HCT116 (cell line): ENCODE measurements at places on chromosomes 11 and 22.

GRCh38 chr11:84012171-84012826 is 726.1 kb upstream of the CCDC90B start:
- no peaks in the 10 kb centered on the region for H3K27me3 ChIP-seq
- no peaks in the 10 kb centered on the region for H3K36me3 ChIP-seq
- H3K4me1 ChIP-seq: no peaks in the 10 kb centered on the region

DNA sequence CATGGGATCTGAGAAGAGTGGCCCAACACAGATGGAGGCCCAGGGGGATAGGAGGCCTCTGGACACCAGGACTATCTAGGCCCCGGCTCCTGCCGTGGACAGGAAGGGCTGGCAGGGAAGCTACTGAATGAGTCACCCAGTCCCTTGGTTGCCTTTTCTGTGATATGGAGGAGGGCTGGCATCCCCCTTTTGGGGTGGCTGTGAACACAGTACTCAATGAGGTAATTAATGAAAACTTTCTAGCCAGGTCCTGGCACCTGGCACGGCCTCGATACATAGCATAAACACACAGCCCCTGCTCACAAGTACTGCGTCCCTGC is 163.2 kb downstream of the CHST1 start:
- H3K4me3 ChIP-seq: no peak overlapping the region
- H3K4me1 ChIP-seq: no peaks in the 10 kb centered on the region
- no peak overlapping the region for H3K27ac ChIP-seq
- H3K27me3 ChIP-seq: peaks cover 14% of the 10 kb centered on the region

GRCh38 chr22:25582946-25583345 is 18.5 kb downstream of the GRK3 start:
- H3K27ac ChIP-seq: no peak overlapping the region
- peaks cover 12% of the 10 kb centered on the region for H3K4me1 ChIP-seq
- H3K4me3 ChIP-seq: no peak overlapping the region
- DNase-seq: no peak
- H3K27me3 ChIP-seq: no peaks in the 10 kb centered on the region

DNA sequence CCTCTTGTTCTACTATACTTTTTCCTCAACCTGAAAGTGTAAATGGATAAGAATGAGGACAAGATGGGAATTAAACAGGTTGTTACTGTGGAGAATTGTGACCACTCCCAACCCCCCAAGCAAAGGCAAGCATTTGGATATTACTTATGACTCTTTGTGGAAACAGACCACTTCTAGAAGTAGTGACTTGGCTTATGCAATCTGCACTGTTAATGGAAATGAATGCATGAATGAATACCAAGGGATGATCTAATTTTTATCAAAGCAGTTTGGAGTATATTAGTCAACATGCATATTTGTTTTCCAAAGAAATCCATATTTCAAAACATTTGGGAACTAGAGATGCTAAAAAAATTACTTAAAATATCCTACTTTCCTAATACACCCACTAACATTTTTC is 35.3 kb downstream of the AMOTL1 start:
- H3K4me3 ChIP-seq: no peak overlapping the region
- H3K27me3 ChIP-seq: no peaks in the 10 kb centered on the region

DNA sequence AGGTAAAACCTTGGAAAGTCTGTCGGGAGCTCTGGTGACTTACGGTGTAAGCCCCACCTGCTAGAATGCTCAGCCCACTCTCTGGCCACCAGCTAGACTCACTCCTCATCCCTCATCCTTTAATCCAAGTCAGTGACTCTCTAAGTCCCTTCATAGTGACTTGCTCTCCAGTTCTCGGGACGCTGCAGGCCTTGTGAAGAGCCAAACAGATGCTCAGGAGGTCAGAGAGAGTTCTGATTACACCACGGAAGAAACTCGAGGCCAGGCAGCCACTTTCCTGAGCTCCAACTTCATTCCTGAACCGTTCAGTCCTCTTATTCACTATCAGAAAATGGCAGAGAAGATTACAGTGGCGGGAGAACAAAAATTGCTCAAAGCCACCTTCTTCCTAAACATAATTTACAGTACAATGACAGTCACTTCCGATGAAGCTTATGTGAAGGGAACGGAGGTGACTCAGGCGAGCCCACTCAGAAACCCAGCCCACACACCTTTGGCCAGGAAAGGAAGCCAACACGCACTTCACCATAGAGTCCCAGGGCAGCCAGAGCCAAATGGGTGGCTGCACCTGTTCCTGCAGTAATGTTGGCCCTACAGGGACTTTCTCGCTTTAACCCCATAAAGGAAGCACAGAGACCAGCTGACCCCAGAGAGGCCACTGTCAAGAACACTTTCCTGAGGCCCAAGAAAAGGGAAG is 100.4 kb downstream of the GALNT18 start:
- no peaks in the 10 kb centered on the region for H3K4me1 ChIP-seq
- H3K27ac ChIP-seq: no peak overlapping the region
- no peak for DNase-seq
- H3K27me3 ChIP-seq: no peaks in the 10 kb centered on the region
- H3K4me3 ChIP-seq: no peak overlapping the region

DNA sequence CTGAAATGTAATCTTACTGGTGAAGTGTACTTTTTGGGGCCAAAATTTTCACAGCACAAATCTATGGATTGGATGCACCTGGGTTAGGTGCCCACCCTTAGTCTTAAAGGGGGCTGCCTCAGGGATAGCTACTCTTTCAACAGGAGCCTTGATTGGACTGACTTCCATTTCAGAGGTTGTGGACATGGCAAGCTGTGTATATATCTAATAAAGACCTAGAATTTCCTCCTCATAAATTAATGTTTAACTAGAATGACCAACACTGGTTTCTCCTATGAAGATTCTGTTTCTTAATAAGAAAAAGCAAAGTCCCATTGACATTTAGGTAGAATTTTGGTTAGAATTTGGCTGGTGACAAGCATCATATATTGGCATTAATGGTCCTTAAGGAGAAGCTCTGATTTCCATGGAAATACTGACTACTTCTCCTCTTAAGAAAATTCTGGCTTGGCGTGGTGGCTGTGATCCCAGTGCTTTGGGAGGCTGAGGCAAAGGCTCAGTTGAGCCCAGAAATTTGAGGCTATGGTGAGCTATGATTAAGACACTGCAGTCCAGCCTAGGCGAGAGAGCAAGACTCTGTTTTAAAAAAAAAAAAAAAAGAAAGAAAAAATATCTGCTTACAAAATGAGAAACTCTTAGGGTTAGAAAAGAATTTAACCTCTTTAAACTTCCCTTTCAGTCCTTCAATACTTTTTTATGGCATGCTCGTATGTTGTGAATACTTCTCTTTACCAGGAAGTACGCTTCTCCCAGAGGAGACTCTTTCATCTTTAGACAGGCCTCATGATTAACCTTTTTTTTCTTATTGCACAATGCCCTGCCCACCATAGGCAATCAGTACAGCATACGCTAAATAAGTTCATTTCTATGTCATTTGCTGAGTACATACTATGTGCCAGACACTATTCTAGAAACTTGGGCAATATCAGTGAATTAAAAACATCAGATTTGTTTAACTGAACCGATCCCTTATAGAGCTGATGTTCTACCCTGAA is 77.2 kb downstream of the PRR5L start:
- H3K4me1 ChIP-seq: no peaks in the 10 kb centered on the region
- no peak overlapping the region for H3K27ac ChIP-seq
- DNase-seq: no peak
- H3K27me3 ChIP-seq: peaks cover 13% of the 10 kb centered on the region; the same call in 1 of the 2 replicates
- H3K4me3 ChIP-seq: no peak overlapping the region

GRCh38 chr11:17793642-17794170 is 59.1 kb downstream of the KCNC1 start:
- no peaks in the 10 kb centered on the region for H3K36me3 ChIP-seq
- H3K4me3 ChIP-seq: no peak overlapping the region
- no peak overlapping the region for H3K27ac ChIP-seq
- H3K4me1 ChIP-seq: no peaks in the 10 kb centered on the region
- H3K27me3 ChIP-seq: no peaks in the 10 kb centered on the region
- DNase-seq: no peak

GRCh38 chr22:22711532-22711913 is 67.1 kb downstream of the GGTLC2 start:
- DNase-seq: no peak
- no peaks in the 10 kb centered on the region for H3K4me1 ChIP-seq
- H3K27ac ChIP-seq: no peak overlapping the region
- H3K27me3 ChIP-seq: no peaks in the 10 kb centered on the region

GRCh38 chr11:20207781-20208621 is 47.7 kb upstream of the DBX1 start:
- DNase-seq: no peak
- no peaks in the 10 kb centered on the region for H3K36me3 ChIP-seq
- no peaks in the 10 kb centered on the region for H3K4me1 ChIP-seq
- H3K4me3 ChIP-seq: no peak overlapping the region

- no peak for DNase-seq
- no peak overlapping the region for H3K27ac ChIP-seq
- H3K4me1 ChIP-seq: no peaks in the 10 kb centered on the region
- H3K4me3 ChIP-seq: no peak overlapping the region
Measured at GRCh38 chr11:34744511-34744910, 123.6 kb downstream of the EHF start.

DNA sequence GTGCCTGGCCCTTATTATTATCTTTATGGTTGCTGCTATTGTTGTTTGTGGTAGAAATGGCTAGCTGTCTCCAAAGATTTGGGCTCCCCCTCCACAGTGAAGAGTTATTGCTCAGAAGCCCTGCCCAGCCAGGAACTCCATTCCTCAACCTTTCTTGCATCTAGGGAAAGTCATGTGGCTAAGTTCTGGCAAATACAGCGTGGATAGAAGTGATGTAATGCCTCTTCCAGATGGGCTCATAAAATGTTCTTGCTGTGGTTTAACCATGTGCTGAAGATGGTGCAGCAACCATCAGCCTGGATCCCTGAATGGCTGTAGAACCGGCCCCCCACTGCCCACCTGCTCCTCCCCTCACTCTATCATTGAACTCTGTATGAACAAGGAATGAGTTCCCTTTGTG is 203.5 kb upstream of the E2F8 start:
- no peaks in the 10 kb centered on the region for H3K36me3 ChIP-seq
- H3K27ac ChIP-seq: no peak overlapping the region
- H3K4me3 ChIP-seq: no peak overlapping the region

DNA sequence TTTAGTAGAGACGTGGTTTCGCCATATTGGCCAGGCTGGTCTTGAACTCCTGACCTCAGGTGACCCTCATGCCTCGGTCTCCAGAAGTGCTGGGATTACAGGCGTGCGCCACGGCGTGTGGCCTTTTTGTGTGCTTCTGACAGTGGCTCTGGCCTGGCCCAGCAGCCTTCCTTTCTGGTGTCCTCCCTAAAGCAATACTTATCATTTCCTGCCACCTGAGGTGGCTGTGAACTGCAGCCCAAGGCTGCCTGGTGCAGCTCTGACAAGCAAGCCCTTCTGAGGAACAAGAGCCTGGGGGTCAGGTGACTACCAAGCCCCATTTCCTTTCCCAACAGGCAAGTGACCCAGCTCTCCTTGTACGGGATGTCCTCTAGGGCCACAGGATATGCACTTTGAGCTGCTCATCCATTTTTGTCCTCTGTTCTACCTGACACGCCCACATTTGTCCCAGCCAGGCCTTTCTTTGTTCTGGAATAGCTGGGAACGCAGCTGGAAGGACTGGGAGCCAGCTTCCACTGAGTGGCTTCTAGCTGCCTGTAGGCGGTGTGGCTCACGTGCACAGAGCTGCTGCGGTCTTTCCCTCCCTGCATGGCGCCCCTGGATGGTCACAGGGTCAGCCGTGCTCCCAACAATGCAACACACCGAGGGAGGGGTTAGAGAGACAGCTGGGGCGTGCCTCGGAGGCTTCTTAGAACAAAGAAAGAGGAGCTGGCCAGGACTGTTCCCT is 12.3 kb upstream of the BID start:
- peaks cover 3% of the 10 kb centered on the region; the same call in 1 of the 2 replicates for H3K36me3 ChIP-seq
- H3K27me3 ChIP-seq: no peaks in the 10 kb centered on the region
- no peak overlapping the region for H3K27ac ChIP-seq
- DNase-seq: no peak
- H3K4me3 ChIP-seq: no peak overlapping the region

DNA sequence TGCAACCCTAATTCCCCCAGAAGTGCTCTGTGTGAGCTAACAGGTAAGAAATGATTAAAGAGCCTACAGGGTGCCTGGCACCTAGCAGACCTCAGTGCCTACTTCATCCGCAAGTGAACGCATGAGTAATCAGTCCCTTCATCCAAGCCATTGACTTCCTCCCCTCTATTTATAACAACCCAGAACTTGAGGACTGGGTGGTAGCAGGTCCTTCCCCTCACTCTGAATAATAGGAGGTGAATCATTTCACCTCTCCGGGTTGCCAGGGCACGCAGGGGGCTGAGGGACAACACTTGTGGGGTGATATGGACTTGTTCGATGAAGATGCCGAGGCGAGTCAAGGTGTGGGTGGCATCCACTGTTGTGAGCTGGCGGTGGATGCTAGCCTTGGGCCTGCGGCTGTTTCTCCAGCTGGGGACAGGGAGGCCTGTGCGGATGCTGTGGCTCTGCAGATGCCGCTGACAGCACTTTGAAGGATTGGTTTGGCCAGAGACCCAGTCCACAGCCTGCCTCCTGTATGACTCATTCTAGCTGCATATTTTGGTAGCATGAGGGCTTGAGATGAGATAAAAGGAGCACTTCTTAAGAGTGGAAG is 11.7 kb upstream of the SORL1-AS1 start:
- H3K36me3 ChIP-seq: no peaks in the 10 kb centered on the region
- peak overlapping the region; percentile 32 for H3K4me3 ChIP-seq
- H3K4me1 ChIP-seq: peaks cover 70% of the 10 kb centered on the region
- DNase-seq: peak; percentile 81
- peak overlapping the region; percentile 78 for H3K27ac ChIP-seq

- H3K4me3 ChIP-seq: no peak within 1 kb of the TSS
- H3K36me3 ChIP-seq: no peaks in the 10 kb centered on the region
- H3K4me1 ChIP-seq: no peaks in the 10 kb centered on the region
- no peak for DNase-seq
- H3K27me3 ChIP-seq: no peaks in the 10 kb centered on the region
Measured at GRCh38 chr11:15114501-15115475, at the start of gene INSC. Gene INSC, plus strand, starts transcription at chr11:15114923. Its CDS starts 34,252 bp downstream, at chr11:15149175.

GRCh38 chr11:133403900-133404299 is 128.4 kb downstream of the OPCML start:
- H3K4me3 ChIP-seq: no peak overlapping the region
- H3K27me3 ChIP-seq: no peaks in the 10 kb centered on the region
- H3K36me3 ChIP-seq: no peaks in the 10 kb centered on the region
- DNase-seq: no peak
- H3K4me1 ChIP-seq: no peaks in the 10 kb centered on the region

GRCh38 chr22:44569561-44569991 is 71.5 kb upstream of the RTL6 start:
- H3K27ac ChIP-seq: no peak overlapping the region
- H3K27me3 ChIP-seq: no peaks in the 10 kb centered on the region
- DNase-seq: no peak
- no peak overlapping the region for H3K4me3 ChIP-seq
- H3K4me1 ChIP-seq: peaks cover 10% of the 10 kb centered on the region
- H3K36me3 ChIP-seq: no peaks in the 10 kb centered on the region

GRCh38 chr11:6862961-6863360 is at the start of gene OR10A2:
Gene OR10A2, plus strand, starts transcription at chr11:6863057. Its CDS starts 6,698 bp downstream, at chr11:6869755.
- no peaks in the 10 kb centered on the region for H3K4me1 ChIP-seq
- no peak within 1 kb of the TSS for H3K4me3 ChIP-seq
- H3K36me3 ChIP-seq: no peaks in the 10 kb centered on the region
- DNase-seq: no peak
- no peaks in the 10 kb centered on the region for H3K27me3 ChIP-seq
